ENCODE measurements at places on chromosomes 3 and 15.
A peak's percentile ranks its signal among the peaks of the same experiment; 100 is the strongest.

- no peak for DNase-seq
Measured at GRCh38 chr3:107675233-107675900, 152.6 kb downstream of the BBX start.

- DNase-seq = no peak
Measured at GRCh38 chr3:4957978-4958377, 21.3 kb upstream of the BHLHE40 start.

GRCh38 chr3:81195478-81195877 lies 566.0 kb downstream of the GBE1 start:
- no peak for DNase-seq

- DNase-seq = peak; percentile 91
Measured at GRCh38 chr15:31402511-31403056, 75.9 kb downstream of the KLF13 start.

Data from fibroblast of the aortic adventitia (primary cell).